ENCODE measurements at places on chromosomes 7 and 10.

DNA sequence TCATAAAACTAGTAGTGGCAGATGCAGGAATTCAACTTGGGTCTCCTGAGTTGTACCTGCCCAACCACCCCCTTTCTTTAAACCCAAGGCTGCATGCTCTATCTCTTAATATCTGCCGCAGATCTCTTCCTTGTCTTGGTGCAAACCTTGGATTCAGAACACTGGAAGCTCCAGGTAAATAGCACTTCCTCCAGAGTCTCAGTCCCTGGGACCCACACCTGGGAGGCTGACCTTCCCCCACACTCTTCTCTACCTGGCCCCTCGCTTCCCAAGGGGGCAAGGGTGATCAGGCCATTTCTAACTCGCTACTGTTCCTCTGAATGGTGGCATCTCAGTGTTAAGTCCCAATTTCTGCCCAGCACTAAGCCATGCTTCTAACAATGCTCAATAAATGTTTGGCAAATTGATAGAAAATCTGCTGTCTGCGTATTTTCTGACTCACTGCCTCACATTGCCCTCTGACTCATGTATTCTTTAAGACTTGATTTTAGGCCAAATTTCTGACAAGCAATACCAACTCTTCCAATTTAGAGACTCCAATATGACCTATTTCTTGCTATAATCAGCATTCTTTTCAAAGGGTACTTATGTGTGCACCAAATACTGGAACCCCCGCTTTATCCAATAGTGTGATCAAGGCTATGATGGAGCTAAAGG is 68.0 kb upstream of the PPP1R3C start:
- no peak for DNase-seq

- DNase-seq: no peak
Measured at GRCh38 chr10:61175316-61175715, 231.3 kb upstream of the RHOBTB1 start.

DNA sequence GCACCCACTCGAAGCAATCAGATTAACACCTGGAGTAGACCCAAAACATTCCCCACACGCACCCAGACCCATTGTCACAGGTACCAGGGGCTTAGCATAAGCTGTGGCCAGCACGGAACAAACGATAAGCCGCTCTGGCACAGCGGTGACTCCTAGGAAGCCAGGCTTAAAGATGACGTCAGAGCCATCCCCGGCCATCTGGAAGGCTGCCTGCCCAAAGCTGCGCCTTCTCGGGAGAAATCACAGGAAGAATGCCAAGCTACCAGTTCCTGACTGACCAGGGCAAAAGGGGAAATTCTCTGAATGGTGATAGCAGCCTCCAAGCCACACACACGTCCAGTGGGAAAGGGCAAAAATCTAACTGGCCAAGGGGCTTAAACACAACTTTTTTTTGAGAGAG is 13.0 kb upstream of the WIPI2 start:
- DNase-seq: no peak

- DNase-seq: peak; percentile 58
Measured at GRCh38 chr7:114901771-114902170, 20.1 kb upstream of the MDFIC start.

GRCh38 chr10:74078037-74078436 is 72.6 kb downstream of the AP3M1 start:
- DNase-seq: no peak

DNA sequence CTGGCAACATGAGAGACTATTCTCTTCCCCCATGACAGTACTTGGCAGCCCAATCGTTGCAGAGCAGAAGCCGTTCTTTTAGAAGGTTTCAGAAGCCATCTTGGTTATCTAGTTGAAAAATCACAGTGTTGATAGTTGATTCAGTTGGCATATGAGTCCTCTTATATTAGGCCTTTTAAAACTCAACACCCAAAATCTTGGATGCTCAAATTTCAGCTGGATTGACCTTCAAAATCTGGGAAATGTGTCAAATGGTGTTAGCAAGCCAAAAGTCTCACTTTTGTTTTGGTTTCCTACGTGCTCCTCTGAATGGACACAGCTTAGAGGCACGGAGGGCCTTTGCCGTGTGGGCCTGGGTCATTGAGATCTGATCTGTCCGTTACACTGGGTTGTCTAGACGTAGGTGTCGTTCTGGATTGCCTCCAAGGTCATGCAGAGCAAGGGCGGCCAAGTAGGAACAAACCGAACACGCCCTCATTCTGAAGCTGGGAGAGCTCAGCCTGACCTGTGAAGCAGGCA is 59.3 kb upstream of the BMPER start:
- no peak for DNase-seq

DNA sequence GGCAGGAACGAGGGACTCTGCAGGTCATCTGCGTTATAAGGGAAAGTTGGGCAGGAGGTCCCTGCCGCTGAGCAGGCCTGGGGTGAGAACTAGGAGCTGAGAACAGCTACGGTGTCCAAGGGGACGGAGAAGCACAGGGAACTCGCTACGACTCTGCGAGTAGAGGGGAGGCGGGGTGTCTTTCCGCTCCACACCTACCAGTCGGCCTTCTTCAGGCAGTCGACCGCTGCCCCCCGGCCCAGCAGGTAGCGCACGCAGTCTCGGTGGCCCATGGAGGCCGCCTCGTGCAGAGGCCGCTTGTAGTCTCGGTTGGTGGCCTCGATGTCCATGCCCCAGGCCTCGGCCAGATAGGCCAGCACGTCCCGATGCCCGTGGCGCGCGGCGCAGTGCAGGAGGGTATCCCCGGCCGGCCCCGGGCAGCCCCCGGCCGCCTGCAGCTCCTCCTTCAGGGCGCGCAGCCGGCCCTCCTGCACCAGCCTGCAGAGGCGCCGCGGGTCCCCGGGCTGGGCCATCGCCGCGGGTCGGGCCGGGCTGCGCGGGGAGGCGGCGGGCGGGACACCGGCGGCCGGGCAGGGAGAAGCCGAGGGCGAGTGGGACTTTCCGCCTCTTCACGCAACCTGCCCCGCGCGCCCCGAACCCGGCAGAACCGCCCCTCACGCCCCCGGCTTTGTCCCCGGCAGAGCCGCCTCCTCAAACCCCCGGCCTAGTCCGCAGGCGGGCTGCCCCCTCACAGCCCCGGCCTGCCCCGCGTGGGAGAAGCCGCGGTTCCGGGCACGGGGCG is 660 bp downstream of the ANKRD16 start:
- DNase-seq: no peak

DNA sequence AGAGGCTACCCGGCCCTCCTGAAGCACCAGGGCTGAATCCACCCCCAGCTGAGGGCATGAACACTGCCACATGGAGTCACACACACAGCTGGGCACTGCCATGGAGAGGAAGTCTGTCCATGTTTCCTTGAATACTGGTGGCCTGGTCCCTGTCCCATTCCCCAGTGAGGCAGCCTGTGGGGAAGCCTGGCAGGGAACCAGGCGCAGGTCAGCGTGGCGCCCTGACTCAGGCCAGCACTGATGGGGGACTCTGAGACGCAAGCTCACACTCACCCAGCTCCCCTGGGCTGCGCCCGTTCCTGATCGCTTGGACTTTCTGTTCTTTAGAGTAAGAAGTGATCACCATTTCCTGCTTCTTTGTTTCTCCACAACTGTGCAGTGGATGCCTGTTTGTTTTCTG is 128.3 kb downstream of the EGFR start:
- no peak for DNase-seq

GRCh38 chr10:107238275-107238674 is 73.8 kb upstream of the SORCS1 start:
- DNase-seq: no peak

DNA sequence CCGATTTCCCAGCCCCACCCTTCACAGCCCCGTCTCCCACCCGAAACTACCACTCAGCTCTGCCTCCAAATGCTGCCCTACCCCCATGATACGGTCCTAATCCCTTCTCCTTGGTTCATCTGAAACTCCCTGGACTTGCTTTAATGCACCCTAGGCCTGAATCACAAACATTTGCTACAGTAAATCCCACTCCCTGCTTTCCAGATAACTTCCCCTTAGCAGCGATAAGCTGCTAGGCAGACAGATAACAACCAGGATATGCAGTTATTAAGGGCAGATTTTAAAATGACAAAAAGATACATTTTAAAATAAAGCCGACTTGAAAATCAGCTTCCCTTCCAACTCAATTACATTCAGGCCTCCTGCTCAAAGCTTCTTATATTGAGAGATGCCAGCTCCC is 514.7 kb downstream of the GRID1 start:
- no peak for DNase-seq

DNA sequence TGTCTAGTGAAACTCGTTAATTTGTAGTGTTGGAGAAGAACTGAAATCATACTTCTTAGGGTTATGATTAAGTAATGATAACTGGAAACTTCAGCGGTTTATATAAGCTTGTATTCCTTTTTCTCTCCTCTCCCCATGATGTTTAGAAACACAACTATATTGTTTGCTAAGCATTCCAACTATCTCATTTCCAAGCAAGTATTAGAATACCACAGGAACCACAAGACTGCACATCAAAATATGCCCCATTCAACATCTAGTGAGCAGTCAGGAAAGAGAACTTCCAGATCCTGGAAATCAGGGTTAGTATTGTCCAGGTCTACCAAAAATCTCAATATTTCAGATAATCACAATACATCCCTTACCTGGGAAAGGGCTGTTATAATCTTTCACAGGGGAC is 187.6 kb downstream of the CFTR start:
- no peak for DNase-seq

GRCh38 chr10:124716369-124716768 is 27.8 kb downstream of the FAM53B start:
- no peak for DNase-seq

GRCh38 chr10:6528198-6528950 is 51.7 kb downstream of the PRKCQ start:
- no peak for DNase-seq

GRCh38 chr10:98134431-98135221 is at the start of gene R3HCC1L:
Gene R3HCC1L, plus strand, starts transcription at chr10:98134657. Its CDS starts 73,458 bp downstream, at chr10:98208115.
- peak; percentile 27 for DNase-seq

DNA sequence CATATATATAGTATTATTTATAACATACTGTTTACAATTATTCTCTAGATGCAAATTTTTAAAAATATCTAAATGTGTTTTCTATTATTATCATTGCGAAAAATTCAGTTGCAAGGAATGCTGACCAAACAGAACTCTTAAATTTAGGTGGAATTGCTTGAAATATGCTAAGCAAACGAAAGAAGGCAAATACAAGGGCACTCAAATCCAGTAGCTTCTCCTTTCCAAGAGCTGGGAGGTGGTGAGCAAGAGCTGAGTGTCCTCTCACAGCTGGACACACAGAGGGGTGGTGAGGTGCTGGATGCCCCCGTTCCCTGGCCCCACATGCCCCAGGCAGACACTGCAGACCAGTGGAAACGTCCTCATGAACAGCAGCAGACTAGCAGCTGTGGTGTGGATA is 166.0 kb downstream of the TAX1BP1 start:
- no peak for DNase-seq

DNA sequence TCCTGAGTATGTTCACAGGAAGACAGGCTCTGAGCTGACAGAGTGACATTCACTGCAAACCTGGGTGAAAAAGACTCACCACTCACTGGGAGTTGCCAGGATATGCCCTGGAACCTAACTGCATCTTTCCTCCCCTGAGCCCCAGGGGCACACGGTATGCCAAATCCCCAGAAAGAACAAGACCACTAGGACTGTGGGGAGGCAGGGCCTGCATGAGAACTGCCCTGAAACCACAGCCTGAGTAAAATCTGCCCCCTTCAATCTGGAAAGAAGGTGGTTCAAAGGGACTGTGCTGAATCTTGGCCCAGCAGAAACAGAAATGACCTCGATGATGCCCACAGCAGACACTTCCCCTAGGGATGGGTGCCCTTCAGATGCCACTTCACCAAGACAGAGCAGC is 6.5 kb downstream of the FAM53B start:
- no peak for DNase-seq

DNA sequence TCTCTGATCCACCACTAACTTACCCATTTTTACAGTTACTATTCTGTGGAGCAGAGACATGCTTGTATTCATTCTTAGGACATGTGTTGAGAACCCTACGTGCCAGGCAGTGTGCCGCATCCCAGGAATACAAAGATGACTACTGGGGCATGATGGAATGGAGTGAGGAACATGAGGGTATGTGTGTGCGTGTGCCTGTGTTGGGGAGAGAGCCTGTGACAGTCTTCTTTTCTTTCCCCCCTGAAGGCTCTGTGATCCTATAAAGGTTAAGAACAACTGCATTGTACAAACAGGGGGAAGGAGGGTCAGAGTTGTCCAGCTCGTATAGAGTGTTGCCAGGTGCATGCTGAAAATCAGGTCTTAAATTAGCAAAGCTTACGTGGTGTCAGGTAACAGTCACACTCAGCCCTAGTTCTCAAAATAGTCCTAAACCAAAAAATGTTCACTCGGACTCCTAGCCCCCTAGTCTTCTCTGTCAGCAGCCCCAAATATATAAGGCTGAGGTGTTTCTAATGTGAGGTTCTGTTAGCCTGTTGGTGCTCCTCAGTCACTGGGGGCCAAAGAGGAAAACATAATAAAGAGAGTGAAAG is 161.9 kb downstream of the CELF2 start:
- DNase-seq: no peak

DNA sequence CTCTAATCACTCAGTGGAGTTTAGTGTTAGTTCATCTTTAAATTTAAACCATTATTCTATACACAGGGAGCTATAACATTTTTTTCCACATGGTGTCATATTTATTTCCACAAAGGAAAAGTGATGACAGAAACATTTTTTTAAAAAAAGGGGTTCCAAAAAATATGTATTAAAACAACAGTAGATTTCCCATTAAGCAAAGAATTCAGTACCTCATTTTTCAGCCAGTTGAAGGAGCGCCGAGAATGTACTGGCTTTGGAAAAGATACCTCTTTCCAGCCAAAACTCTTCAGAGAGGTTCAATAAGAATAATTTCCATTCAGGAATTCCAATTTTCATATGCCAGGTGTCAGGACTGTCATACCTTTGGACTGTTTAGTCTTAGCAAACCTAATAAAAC is 250.5 kb upstream of the MEOX2 start:
- DNase-seq: no peak

DNA sequence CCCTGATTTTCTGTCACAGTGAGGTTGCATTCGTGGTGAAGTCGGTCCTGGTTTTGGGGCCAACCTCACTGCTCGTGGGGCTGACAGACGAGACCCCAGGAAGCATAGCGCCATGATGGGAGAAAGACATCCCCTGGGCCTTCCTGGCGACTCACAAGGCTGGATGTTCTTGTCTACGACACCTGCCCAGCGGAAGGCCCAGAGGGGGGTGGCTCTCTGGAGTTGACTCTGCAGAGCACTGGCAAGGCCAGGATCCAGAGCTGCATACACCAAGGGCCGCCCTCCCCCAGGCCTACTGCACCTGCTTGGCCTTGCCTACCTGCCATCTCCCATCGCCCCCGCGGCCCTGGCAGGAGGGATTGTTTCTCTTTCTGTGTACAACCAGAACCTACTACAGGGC is 608.9 kb downstream of the PTPRN2 start:
- no peak for DNase-seq
